ENCODE measurements at places on chromosomes 16 and 17.
A peak's percentile ranks its signal among the peaks of the same experiment; 100 is the strongest.

GRCh38 chr17:50763716-50764475 is 3.4 kb downstream of the ANKRD40CL start:
- DNase-seq: no peak

- no peak for DNase-seq
These were observed 183.5 kb upstream of the ANKFN1 start for GRCh38 chr17:55969562-55970324.

DNA sequence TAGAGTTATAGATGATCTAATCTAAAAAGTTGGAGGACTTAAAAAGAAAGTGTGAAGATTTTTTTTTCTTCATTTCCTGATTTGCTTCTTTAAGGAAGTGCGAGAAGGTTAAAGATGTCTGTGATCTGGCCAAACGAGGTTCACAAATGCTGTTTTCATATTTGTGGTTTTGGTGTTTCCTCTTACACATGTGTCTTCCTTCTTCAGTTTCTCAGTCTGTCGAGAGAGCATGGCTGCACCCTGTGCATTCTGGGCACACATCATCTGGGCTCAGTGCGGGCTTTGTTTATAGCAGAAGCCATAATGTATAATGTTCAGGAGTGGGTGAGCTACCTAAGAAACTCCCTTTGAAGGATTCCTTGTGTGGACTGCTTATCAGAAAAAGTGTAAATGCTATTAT is 260.4 kb upstream of the TBX2 start:
- peak; percentile 69 for DNase-seq

GRCh38 chr17:17824119-17824782 is 12.5 kb downstream of the SREBF1 start:
- DNase-seq: no peak

DNA sequence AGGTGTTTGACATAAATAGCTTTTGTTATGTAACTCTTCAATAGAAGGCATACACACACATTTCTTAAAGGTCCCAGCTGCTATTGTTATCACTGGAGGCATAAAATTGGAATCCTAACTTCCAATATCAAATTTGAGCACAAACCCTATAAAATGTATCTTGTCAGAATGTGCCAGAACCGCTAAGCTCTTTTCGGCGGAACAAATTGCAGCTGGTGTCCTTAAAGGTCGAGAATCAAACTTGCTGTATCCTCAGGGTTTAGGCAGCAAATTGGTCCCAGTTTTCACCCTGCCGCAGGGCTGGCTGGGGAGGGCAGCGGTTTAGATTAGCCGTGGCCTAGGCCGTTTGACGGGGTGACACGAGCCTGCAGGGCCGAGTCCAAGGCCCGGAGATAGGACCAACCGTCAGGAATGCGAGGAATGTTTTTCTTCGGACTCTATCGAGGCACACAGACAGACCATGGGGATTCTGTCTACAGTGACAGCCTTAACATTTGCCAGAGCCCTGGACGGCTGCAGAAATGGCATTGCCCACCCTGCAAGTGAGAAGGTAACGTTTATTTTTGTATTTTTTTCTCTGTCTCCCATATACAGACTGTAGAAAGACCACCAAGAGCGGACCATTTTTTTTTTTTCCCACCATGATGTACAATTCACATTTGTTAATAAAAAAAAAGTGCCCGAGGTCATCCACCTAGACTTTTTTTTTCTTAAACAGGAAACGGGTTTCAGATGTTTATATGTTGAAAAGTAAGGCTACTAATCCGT is 297.1 kb downstream of the IRF8 start:
- no peak for DNase-seq

DNA sequence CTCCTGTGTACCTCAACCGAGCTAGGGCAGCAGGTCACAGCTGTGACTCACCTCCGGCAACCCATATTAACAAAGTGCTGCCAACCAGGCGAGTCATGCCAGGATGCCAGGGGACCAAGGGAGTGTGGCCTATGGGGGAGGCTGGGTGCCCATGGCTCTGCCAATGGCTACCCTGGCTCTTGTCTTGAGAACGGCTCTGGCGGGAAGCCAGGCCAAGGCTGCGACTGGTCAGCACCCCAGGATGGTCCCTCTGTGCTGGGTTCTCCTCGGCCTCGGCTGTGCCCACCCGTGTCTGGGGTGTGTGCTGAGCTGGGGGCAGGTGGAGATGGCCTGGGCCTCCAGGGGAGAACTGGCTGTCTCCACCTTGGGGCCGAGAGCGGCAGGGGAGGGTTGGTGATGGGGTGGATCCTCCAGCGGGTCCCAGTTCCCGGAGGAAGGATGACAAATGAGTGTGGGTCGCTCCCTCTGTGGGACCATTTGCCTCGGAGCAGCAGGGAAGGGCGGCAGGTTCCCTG is 75.8 kb downstream of the MRC2 start:
- DNase-seq: peak; percentile 67
